NCI-H526 (cell line): ENCODE measurements at places on chromosomes 7 and 10.

DNA sequence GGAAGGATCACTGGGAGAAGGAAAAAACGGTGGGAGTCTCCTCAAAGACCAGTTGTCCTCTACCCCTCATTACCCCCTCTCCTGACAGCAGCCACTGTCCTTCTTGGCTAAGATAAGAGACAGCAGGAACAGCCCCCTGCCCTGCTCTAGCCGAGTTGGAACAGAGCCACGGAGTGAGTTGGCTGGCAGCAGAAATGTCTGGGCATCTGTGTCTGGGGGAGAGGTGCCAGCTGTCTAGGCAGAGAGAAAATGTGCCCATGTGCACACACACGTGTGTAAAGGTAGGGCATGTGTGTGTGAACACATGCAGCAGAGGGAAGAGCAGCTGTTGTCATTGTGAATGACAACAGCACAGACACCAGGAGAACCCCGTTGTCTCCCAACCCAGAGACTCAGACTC lies 9.4 kb upstream of the HILPDA start:
- DNase-seq = no peak

GRCh38 chr10:77163670-77164348 lies 473.8 kb downstream of the KCNMA1 start:
- DNase-seq = no peak

DNA sequence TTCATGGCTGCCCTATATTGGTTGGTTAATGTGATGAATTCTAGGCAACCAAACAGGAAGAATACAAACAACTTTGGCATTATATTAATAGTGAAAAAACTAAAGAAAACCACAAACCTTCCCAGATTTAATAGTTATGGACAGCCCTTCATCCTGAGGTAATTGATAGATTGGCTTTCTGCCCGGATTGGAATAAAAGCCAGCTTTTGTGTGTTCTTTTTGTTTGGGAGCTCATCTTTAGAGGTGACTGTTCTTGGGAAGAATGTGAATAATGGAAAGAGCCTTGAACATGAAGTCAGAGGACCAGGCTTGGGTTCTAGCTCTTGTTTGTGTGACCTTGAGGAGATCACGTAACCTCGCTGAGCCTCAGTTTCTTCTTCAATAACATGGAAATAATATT lies 92.3 kb downstream of the VTI1A start:
- no peak for DNase-seq

DNA sequence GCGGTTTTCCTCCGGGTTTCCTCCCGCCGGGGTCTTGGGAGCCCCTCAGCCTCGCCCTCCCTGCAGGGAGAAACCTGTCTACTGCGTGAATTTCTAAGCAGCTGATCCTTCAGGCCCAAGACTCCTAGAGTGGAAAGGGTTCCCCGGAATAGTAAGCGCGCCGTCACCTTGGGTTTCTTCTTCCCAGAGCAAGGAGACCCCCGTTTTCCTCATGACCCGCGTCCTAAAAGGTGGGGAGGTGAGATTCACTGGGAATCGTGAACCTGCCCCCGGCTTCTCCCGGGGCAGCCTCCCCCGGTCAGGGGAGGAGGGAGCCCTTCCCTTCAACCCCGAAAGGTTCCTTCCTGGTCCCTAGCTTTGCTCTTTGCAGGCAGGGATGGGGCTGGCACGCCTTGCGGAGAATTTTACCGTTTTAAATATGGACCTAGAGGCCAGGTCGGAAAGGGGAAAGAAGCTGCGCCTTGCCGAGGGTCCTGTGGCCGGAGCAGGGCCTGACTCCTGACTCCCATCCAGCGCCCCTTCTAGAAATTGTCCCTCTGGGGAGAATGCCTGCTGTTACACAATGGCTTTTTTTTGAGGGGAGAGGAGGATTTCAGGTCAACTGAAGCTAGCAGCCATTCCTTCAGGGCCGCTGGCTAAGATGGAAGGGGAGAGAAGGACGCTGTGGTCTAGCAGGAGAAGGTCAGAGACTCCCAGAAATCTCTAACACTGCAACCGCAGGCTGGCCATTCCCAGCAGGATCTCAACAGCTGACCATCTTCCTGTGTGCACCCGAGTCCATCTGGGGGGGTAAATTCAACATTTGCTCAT lies 11.6 kb upstream of the MNX1 start:
- no peak for DNase-seq

DNA sequence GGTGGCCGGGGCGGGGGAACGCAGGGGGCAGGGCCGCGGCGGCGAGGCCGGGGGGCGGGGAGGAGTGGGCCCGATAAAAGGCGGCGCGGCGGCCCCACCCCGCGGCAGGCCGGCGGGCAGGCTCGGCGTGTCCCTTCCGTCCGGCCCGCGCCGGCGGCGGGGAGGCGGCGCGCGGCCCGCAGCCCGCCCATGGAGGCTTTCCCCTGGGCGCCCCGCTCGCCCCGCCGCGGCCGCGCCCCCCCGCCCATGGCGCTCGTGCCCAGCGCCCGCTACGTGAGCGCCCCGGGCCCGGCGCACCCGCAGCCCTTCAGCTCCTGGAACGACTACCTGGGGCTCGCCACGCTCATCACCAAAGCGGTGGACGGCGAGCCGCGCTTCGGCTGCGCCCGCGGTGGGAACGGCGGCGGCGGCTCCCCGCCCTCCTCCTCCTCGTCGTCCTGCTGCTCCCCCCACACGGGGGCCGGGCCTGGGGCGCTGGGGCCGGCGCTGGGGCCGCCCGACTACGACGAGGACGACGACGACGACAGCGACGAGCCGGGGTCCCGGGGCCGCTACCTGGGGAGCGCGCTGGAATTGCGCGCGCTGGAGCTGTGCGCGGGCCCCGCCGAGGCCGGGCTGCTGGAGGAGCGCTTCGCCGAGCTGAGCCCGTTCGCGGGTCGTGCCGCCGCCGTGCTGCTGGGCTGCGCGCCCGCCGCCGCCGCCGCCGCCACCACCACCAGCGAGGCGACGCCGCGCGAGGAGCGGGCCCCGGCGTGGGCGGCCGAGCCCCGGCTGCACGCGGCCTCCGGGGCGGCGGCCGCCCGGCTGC lies at the start of gene NANOS1:
Gene NANOS1, plus strand, starts transcription at position 102 of the 808 bp plus-strand sequence. Its CDS starts 88 bp downstream, at position 190.
- peak; percentile 64 for DNase-seq

DNA sequence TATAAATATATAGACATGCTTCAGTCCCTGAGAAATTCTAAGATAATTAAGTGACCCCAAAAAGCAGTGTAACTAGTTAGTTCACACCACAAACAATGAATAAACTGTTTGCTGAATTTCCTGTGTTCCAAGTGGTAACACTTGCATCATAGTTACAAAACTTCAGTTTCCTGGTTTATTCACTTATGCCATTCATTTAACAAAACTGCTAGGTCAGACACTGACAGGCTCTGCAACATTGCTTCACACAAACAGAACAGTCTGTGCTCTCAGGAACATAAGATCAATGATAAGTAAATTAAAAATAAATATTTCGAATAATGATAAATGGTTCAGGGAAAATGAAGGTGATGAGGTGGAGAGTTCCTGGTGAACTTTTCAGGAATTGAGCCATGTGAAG lies 133.3 kb upstream of the NAMPT start:
- DNase-seq = peak; percentile 61

- DNase-seq = no peak
Measured at GRCh38 chr7:44757739-44758138, 9.1 kb downstream of the ZMIZ2 start.

DNA sequence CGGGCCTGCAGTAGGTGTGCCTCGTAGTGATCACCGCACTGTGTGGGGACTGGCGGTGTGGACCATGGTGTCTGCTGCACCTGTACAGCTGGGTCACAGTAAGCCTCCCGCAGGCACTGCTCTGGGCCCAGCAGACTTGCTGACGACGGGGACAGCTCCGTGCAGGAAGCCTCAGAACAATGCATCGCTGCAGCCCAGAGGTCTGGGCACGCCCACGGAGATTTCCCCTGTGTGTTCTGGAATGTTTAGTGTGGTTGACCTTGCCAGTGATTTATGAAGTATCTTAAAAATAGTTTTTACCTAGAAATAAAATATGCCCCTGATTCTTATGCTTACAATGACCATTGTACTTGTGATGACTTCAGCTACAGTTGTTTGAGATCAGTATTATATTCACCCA lies 59.1 kb upstream of the ZNF32 start:
- no peak for DNase-seq

DNA sequence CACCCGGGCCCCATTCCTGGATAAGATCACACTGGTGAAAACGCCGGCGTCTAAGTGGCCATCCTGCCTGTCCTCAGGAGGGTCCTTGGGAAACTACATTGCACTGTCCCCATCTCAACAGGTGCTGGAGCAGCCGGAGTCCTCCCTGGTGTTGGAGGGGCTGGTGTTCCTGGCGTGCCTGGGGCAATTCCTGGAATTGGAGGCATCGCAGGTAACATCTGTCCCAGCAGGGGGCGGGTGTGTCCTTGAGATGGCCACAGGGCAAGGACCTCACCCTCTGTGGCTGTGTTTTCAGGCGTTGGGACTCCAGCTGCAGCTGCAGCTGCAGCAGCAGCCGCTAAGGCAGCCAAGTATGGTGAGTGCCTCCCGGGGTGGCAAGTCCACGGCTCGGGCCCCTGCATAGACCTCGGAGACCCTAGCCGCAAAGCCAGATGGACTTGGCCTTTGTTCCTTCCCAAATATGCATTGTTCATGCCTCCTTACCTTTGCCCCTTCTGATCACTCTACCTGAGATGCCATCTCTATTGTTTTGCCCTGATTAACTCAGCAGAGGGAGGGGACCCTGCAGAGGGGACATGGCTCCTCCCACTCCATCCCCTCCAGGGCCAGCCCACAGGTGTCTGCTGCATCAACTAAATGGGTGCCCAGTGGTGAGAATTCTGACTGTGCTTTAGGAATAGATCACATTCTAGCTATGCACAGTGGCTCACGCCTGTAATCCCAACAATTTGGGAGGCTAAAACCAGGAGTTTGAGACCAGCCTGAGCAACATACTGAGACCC lies 23.8 kb downstream of the ELN start:
- DNase-seq = peak; percentile 65

DNA sequence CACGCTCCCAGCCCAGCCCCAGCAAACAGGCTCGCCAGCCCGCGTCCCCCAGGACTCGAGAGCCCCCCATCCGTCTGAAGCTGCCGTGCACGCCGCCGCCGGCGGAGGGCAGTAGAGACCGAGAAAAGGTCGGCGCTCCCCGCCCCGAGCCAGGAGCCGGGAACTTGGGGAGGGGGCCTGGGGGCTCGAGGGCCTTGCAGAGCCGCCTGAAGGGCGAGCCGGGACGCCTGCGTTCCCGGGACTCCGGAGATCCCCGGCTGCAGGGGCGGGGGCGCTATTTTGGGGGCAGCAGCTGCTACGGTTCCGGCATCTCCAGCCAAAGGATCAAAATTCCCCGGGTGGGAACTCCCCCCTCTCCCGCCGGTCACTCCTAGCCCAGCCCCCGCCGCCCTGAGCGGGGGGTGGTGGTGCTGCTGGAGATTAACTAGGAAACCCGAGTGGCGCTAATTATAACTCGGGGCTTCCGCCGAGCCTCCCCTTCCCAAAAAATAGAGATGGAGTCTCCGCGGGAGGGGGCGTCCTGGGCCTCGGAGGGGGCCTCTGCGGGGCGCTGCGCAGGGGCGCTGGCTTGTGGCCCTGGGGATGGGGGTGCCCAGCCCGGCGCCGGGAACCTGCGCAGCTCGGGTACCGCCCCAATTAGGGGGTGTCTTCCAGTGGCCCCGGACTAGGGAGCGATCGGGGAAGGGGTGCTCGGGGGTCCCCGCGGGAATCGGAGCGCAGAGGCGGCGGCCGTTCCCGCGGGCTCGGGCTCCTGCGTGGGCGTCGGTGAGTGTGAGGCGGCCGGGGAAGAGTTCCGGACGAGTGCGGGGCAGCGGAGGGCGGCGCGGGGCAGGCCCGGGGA lies 608 bp downstream of the ACHE start:
- DNase-seq = peak; percentile 31
